ENCODE measurements at places on chromosomes 3 and 15.

- no peak for DNase-seq
Measured at GRCh38 chr3:14803101-14803980, 15.4 kb upstream of the FGD5 start.

DNA sequence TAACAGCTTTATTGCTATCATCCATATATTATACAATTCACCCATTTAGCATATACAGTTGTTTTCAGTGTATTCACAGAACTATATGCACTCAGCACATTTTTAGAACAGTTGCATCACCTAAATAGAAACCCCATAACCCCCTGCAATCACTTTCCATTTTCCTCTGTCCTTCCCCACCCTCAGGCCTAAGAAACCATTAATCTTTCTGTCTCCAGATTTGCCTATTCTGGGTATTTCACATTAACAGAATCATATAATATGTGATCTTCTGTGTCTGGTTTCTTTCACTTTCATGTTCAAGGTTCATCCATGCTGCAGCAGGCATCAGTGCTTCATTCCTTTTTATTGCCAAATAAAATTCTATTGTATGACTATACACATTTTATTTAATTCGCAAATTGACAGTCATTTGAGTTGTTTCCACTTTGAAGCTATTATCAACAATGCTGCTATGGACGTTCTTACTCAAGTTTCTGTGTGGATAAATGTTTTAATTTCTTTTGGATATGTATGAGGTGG lies 39.8 kb downstream of the ADAMTS17 start:
- no peak for DNase-seq

DNA sequence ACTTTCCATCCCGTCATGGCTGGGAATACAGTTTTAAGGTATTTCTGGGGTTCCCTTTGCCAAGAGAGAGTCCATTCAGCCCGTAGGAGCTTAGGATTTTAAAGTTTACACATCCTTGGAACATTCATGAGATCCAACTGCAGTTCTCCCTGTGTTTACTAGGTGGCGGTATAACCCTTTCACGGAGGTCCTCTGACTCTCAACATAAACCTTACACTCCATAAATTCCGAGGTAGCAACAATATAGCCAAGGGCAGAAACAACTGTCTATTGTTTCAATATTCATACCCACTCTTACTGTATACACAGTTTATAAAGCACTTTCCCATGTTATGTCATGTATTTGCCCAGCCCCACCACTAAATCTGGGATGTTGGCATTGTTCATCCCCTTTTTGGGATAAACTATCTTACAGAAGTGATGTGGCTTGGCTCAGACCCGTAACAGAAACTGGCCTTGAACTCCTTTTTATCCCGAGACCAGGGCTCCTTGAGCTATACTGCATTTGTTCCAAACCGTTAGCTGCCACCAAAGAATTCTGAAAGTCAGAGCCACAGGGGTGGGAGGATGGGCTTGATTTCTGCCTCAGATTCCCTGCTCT lies 69.2 kb upstream of the COL6A5 start:
- DNase-seq = peak; percentile 33

- no peak for DNase-seq
Measured at GRCh38 chr15:42691308-42691707, 45.6 kb downstream of the CDAN1 start.

- no peak for DNase-seq
Measured at GRCh38 chr3:161354554-161354953, 16.8 kb downstream of the SPTSSB start.

GRCh38 chr3:40044487-40044886 lies 235.1 kb downstream of the MYRIP start:
- no peak for DNase-seq

- DNase-seq = no peak
Measured at GRCh38 chr3:189142527-189142926, 29.2 kb upstream of the TPRG1 start.

- DNase-seq = no peak
Measured at GRCh38 chr15:67164811-67165253, 89.6 kb downstream of the AAGAB start.

GRCh38 chr3:31755926-31756658 lies 223.4 kb downstream of the STT3B start:
- no peak for DNase-seq

DNA sequence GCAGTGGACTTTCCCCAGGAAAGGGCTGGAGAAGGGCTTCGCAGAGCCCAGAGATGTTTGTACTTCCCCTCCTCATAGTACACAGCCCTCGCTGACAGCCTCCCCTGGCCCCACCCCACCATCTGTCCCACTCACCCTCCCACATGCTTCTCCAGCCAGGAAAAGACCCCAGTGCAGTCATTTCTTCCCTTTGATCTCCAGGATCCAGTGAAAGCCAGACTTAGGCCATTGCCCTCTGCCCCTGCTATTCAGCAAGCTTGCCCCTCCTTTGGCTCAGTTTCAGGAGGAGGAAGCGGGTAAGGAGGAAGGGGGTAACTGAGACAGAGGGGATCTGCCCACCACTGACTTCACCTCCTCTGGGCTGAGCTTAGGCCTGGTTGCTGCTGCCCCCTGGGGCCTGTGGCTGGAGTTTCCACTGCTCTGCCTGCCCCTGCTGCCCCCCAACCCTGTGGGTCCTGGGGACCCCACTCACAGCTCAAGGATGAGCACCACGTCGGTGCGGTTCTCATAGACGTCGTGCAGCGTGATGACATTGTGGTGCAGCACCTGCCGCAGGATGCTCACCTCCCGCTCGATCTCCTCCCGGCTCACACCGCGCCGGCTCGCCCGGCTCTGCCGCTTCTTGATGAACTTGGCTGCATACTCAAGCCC lies 63.1 kb downstream of the DAPK2 start:
- no peak for DNase-seq

- DNase-seq = no peak
Measured at GRCh38 chr15:83911345-83911744, 257.4 kb downstream of the ADAMTSL3 start.

DNA sequence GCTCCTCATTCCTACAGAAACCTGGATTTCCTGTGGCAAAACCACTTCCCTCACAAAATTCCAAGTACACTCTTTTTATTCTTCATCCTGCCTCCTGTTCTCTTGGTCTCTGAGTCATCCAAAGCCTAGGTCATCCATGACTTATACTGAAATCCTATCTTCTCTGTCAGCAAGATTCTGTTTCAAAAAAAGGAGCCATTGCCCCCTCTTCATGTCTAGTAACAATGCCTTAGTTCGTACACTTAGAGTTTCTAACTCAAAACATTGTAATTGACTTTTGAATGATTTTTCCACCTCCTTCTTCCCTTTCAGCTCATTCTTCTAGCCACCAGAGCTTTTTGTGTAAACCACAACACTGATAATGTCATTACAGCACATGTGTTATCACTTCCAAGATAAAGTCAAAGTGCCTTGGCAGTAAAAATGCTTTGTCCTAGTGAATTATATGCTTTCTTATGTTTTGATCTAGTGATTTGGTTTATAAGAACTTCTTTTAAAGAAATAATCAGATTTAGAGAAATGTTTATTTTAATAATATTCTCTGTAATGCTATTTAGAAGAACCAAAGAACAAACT lies 256.5 kb upstream of the NECTIN3 start:
- no peak for DNase-seq

DNA sequence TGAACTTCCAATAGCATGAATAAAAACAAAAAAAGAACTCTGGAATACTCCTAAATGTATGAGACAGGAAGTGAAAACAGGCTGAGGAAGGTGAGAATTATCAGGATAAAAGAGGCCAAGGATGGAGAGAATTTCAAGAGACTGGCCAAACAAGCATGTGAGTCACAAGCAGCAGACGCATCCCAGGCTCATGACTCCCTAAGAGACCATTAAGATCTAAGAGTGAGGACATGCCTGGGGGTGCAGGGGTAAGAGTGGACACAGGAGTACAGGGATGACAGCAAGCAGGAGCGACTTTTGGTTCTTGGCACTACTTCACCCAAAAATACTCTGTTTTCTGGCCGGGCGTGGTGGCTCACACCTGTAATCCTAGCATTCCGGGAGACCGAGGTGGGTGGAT lies 7.1 kb downstream of the SCAMP2 start:
- no peak for DNase-seq

DNA sequence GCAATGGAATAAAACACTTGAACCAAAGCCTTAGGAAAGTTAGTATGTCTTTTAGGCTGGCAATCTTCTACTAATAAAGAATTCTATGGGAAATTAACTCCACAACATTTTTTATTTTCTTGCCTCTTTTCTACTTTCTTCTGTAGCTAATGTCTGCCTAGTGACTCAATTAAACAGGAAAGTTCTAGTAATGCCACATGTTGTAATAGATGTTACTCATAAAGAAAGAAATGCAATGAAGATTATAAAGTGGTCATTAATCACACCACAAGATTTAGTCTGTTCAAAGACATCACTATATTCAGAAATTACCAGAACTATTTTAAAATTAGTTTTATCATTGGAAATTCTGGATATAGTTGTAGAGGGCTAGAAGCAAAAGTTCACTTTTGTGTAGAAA lies 329.7 kb downstream of the SI start:
- DNase-seq = no peak

GRCh38 chr3:34011171-34012101 lies 213.0 kb downstream of the PDCD6IP start:
- DNase-seq = no peak

- DNase-seq = no peak
Measured at GRCh38 chr3:178969004-178969700, 102.5 kb downstream of the ZMAT3 start.

GRCh38 chr3:156469456-156469855 lies 85.5 kb downstream of the SSR3 start:
- DNase-seq = no peak

DNA sequence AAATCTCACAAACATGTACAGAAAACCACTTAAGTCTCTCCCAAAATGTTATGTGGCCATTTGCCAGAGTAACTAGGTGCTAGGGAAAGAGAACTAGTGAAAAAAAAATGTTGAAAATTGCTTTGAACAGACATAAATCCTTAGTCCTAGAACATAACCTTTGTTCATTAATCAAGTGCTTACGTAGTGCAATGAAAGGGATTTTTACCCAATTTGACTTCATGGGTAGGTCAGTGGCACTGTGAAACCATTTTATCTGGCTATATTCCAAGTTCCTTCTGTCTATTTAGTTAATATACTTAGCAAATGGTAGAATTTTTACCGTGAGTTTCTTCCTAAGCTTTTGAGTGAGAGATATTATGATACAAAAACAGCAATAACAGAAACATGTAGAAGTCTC lies 209.4 kb downstream of the DIPK2A start:
- no peak for DNase-seq

DNA sequence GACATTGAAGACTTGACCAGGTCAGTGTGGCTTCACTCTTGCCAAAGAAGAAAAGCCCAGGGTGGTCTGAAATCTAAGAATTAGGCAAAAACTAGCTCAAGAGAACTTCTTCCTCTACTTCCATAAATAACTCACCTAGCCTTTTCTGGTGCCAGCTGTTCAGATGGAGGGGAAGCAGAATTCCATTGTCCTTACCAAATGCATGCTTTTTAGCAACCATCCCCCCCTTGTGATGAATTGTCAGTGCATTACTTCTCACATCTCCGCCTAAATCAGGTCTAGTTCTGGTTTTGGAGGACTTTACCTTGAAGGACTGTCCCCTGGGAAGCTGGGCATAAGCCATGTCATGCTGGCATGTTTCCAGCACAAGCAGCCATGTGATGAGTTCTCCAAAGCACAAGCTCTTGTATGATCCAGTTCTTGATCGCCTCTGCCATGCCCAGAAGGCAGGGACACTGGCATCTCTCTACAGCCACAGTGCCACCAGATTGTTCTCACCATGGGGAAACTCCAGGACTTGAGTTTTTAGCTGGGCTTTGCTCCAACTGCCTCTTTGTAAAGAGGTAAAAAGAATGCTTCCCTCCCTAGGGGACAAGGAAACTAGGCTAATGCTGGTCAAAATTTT lies 96.4 kb upstream of the IL12A start:
- DNase-seq = no peak

DNA sequence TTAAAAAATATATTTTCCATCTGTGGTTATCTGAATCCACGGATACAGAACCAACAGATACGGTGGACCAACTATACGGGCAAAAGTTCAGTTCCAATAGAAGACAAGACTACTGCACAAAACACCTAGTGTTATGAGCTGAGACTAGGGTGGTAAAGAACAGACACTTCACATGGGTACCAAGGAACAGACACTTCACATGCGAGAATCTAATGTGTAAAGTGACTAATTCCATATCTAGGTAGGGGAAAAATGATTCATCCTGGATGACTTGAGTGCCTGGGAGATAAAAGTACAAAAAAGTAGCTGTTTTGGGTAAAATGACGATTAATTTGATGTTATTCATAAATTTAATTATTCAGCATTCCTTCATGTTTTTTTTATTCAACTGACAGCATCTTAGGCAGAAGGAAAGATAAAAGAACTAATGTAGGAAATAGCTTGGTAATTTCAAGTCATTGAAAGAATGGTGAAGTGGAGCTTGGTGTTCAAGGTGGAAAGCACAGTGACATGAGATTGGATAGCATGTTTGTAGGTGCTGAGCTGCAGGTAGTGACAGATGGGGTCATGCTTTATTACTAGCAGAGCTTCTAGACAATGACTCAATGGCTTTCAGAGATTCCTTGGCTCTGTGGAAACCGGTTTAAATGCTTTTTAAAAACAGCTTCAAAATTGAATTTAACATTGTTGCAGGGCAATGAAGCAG lies 5.2 kb downstream of the CD200 start:
- DNase-seq = no peak

- DNase-seq = no peak
Measured at GRCh38 chr3:50303013-50303815, at the start of gene HYAL1. Gene HYAL1, minus strand, starts transcription at chr3:50303574. Its CDS starts 618 bp downstream, at chr3:50302956.

DNA sequence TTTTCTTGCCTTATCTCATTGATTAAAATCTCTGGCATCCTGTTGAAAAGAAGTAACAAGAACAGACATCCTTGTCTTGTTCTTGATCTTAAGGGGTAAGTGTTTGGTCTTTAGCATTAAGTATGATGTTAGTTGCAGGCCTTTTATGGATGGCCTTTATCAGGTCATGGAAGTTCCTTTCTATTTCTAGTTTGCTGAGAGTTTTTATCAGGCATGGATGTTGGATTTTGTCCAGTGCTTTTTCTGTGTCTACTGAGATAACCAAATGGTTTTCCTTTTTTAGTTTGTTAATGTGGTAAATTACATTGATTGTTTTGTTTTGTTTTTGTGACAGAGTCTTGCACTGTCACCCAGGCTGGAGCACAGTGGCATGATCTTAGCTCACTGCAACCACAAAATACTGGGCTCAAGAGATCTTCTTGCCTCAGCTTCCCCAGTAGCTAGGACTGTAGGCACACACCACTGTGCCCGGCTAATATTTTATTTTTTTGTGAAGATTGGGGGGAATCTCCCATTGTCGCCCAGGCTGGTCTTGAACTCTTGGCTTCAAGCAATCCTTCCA lies 26.3 kb downstream of the MRAS start:
- DNase-seq = no peak

Measured in NCI-H146 (cell line).